H9 (cell line): ENCODE measurements at places on chromosomes 13 and 19. TPM values are rescaled to one million over a fixed set of nuclear protein-coding genes. Genes with fewer than 3 reads are reported as not detected.

- DNase-seq = peak; percentile 99
Observed at GRCh38 chr19:58097781-58098681, at the start of gene ZSCAN18. TSS of gene ZSCAN18 (minus strand) at chr19:58098231. CDS start at chr19:58090267, 7,964 bp downstream.

DNA sequence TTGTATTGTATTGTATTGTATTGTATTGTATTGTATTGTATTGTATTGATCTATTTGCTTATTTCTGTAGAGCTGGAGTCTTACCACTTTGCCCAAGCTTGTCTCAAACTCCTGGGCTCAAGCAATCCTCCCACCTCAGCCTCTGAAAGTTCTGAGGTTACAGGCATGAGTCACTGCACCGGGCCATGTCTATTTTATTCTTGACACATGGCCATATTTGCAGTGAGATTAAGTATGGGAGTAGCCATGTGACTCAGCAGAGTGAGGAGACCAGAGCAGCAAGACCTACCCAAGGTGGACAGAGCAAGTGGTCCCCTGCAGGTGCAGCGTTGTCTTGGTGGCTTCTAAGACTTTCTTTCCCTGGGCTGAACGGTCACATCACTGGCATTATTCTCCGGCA lies 49.1 kb upstream of the UBAC2 start:
- DNase-seq = no peak

GRCh38 chr13:42821437-42821836 lies 40.1 kb downstream of the FAM216B start:
- DNase-seq = no peak

- no peak for DNase-seq
Observed at GRCh38 chr13:34637636-34638035, 304.4 kb upstream of the NBEA start.

DNA sequence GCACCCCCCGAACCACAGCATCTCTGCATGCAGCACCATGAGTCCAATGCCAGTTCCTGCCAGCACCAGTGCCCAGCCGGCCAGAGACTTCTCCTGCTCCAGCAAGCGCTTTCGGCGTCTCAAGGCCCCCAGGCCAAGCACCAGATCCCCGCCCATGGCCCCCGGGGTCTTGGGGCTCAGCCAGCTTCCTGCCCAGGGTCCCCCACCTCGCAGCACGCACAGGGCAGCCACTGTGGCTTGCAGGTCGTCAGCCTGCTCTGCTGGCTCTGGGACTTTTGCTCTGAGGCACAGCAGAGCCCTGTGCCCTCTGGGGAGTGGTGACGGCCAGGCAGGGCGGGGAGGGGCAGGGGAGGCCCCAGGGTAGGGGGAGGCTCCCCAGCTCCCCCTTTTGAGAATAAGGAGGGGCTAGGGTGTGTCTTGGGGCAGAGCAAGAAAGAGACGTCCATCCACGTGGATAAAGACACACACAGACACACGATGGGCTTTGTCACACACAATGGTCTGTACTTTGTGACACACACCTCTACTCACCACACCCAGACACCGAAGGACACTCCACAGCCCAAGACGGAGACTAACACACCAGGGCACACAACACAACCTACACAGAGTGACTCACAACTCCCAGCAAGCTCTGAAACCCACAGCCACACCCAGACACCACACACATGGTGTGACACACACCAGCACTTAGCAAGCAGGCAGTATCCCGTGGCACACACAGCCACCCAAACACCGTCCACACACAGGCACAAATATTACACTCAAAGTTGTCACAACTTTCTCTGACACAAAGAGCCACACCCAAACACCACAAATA lies at the start of gene KCNN4:
Gene KCNN4 (minus strand): TSS at position 268 of the 820 bp plus-strand sequence. CDS start 112 bp downstream, at position 156.
- no peak for DNase-seq

GRCh38 chr19:20416661-20417060 lies 148.9 kb downstream of the ZNF737 start:
- no peak for DNase-seq

- DNase-seq = no peak
Observed at GRCh38 chr13:112127564-112128330, 60.8 kb downstream of the SOX1 start.

GRCh38 chr19:5484398-5485285 lies 29.4 kb downstream of the ZNRF4 start:
- no peak for DNase-seq

- DNase-seq = no peak
Observed at GRCh38 chr13:39419068-39419467, 183.9 kb downstream of the LHFPL6 start.

Gene RAP2A
- 31.7 and 32.1 TPM in 2 replicates for total RNA-seq

Gene MAG
- total RNA-seq = 0.13 TPM in 1 of 2 replicates, not detected in the other

Gene TMEM205
- total RNA-seq = 69.7 and 73.1 TPM in 2 replicates

Gene ICAM4
- total RNA-seq = 1.1 TPM in 2 replicates

Gene RTBDN
- total RNA-seq = 5.6 and 6.4 TPM in 2 replicates
